ENCODE measurements at places on chromosomes 16 and 17. TPM values are rescaled to one million over a fixed set of nuclear protein-coding genes. Genes with fewer than 3 reads are reported as not detected.

- no peak for DNase-seq
Measured at GRCh38 chr17:69082696-69083095, 22.0 kb upstream of the ABCA9 start.

- DNase-seq = peak; percentile 58
Measured at GRCh38 chr16:70689035-70689969, 3.4 kb upstream of the MTSS2 start.

GRCh38 chr16:28261942-28262341 is 30.4 kb upstream of the SBK1 start:
- peak; percentile 46 for DNase-seq

GRCh38 chr17:4548721-4549531 is 6.3 kb downstream of the MYBBP1A start:
- no peak for DNase-seq

GRCh38 chr17:28357061-28357900 is at the start of gene POLDIP2:
POLDIP2 (minus strand) TSS chr17:28357527; CDS start chr17:28357448, 79 bp downstream.
- peak; percentile 92 for DNase-seq

Gene PSMB3
- total RNA-seq = 837 TPM

Gene TEX14
- total RNA-seq = 0.03 TPM

- no peak for DNase-seq
Measured at GRCh38 chr16:86681757-86682106, 103.4 kb downstream of the FOXL1 start.

Gene HSPB9
- total RNA-seq = not detected

DNA sequence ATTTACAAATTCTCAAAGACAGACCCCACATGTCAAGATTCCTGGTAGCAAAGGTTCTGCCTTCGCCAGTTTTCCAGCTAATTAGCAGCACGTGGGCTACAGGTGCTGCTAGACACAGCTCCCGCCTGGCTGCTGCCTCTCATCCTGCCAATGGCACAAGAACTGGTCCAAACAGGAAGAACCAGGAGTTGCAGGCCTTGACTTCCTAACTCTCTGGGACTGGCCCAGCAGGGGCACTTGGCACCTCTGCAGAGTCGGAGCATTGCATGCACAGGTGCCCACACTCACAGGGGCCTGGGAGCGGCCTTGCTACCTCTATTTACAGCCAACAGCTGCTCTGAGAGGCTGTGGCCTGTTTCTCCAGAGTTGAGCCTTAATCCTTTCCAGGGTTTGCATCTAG is 39.6 kb downstream of the TK2 start:
- DNase-seq = peak; percentile 29

Gene FBXO39
- total RNA-seq = not detected

Gene CD300H
- total RNA-seq = not detected

GRCh38 chr16:64089697-64090096 is 1032.2 kb downstream of the CDH11 start:
- DNase-seq = peak; percentile 44

GRCh38 chr17:28892024-28892423 is 5.5 kb downstream of the FLOT2 start:
- DNase-seq = no peak

Gene KRTAP17-1
- total RNA-seq = not detected

DNA sequence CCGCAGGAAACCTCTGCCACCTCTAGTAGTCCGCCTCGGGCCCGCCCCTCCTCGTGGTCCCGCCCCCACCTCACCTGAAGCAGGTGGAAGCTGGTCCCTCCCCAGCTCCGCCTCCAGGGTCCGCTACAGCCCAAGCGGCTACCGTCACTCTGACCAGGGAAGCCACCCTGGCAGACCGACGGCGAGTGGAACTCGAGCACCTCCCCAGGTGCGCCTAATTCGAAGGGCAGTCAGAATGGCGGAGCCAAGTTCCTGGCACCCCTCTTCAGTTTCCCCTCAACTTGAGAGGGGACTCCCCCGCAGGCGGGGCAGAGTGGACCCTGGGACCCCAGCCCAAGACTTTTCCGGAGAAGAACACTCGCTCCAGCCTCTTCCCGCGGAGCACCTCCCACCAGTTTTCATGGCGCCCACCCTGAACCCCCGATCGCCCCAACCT is 507 bp downstream of the FHOD1 start:
- peak; percentile 95 for DNase-seq

Gene MYH10
- total RNA-seq = 28.6 TPM

Gene FAM117A
- 5.2 TPM for total RNA-seq

DNA sequence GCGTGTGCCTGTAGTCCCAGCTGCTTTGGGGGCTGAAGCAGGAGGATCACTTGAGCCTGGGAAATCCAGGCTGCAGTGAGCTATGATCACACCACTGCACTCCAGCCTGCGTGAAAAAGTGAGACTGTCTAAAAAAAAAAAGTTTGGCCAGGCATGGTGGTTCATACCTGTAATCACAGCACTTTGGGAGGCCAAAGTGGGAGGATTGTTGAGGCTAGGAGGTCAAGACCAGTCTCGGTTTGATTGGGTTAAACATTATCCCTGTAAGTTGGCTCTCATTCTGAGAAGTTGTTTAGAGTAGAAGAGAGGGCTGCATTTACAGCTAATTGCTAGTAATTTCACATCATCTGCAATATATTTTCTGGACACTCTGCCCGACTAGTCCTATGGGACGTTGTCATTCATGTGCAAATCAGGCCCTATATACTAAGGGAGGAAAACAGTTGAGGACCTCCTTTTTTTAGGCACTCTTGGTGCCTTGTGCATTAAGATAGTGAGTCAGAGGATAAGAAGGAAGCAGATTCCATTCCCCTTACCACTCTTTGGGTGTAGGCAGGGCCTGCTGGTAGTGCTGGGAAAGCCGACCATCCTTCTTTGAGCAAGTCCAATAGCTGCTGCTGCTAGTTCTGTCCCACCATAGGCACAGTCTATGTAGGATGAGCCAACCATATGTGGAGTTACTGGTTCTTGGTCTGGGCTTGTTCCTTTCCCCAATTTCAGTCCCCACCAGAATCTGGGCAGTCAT is 18.7 kb downstream of the HMOX2 start:
- no peak for DNase-seq

Gene ANKRD40CL
- total RNA-seq = 0.99 TPM

- DNase-seq = peak; percentile 59
Measured at GRCh38 chr16:52492789-52493357, 54.1 kb downstream of the TOX3 start.

Gene SCARF1
- total RNA-seq = 1.3 TPM

Gene RNF222
- not detected for total RNA-seq

Gene NOD2
- not detected for total RNA-seq

DNA sequence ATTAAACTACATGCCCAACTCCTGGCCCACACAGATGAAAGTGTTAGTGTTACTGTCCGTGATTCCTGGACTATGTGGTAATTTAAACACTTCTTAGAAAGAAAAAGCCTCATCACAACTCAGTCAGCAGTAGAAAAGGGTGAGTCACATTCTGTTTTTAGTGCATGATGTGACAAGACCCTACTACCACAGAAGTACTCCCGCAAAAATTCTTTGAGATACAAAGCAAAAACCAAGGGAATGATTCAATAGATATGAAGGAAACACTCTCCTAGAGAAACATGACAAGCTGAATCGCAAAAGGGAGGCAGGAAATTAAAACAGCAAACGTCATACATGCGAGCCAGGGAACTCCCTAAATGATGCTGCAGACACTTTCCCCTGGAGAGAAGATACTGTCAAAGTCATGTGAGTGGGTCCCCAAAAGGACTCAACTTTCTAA is 14.4 kb downstream of the SNN start:
- DNase-seq = no peak

DNA sequence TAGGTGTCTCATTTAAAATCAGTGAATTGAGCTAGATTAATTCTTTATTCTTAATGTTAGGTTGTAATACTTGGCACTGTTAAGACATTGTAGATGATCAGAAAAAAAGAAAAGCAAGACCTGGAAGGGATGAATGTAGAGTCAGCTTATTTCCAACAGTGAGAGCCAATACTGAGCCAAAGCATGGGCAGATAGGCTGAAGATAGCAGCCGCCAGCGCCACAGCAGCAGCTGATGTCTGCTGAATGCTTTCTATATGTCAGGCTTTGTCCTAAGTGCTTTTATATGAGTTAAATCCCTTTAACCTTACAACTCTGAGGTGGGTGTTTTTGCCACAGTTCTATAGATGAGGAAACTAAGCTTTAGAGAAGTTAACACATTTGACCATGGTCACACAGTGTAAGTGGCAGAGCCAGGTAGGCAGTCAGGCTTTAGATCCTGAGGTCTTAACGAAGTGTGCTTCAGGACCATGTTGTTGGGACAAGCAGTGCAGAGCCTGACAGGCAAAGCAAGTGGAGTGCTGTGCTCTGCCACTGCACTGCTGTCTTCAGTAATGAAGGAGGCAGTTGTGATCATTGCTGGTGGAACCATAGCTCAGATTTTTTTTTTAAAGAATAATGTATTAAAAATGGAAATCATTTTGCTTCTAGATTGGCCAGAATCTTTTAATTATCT is 25.9 kb downstream of the TNRC6A start:
- DNase-seq = no peak

DNA sequence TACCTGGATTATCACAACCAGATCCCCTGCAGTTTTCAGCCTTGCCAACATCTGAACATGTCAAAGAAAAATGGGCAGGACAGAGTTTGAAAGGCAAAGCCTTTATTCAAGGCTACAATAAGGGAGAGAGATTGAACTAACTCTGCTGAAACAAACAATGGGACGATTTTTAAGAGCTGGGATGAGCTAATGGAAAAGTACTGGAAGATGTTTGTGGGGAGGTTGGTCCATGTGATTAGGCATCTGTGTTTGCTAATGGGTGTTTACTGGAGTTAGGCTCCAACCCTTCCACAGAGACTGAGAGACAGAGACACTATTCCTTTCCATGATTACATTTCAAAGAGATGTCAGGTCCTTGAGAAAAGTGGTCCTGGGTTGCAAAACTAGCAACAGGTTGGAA is 35.0 kb upstream of the HSBP1 start:
- DNase-seq = no peak

DNA sequence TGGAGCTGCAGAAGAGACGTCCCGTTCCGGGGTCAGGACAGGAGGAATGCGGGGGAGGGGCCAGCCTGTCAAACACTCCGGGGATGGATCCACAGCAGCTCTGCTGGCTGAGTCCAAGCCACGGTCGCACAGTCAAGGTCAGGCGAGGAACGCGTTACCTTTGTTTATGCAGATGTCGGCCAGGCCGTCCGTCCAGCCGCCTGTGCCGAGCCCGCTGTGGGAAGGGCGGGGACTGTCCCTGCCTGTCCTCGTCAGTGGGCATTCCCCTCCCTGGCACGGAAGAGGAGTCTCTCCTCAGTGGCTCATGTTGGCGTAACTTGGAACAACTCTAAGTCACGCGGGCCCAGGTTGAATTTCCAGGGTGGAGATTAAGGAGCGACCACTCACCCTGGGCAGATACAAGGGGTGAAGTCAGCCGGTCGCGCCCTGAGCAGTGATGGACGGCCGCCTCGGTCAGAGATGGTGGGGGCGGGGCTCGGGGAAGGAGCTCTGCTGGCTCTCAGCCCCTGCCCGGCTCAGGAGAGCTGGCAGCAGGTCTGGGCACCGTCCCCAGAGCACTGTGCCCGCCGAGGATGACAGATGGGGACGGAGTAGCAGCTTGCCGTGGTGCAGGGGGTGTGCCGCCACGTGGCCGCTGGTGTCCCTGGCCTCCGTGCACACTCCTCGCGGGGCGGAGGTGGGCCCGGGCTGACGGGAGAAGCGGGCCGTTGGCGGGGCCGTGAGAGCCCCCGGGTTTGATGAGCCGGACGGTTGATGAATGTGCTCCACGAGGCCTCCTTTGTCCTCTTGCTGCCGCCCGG is 7.3 kb downstream of the CACNA1H start:
- no peak for DNase-seq

- DNase-seq = no peak
Measured at GRCh38 chr16:28975158-28975599, 601 bp downstream of the SPNS1 start.

Gene PPP1R27
- 2.4 TPM for total RNA-seq

DNA sequence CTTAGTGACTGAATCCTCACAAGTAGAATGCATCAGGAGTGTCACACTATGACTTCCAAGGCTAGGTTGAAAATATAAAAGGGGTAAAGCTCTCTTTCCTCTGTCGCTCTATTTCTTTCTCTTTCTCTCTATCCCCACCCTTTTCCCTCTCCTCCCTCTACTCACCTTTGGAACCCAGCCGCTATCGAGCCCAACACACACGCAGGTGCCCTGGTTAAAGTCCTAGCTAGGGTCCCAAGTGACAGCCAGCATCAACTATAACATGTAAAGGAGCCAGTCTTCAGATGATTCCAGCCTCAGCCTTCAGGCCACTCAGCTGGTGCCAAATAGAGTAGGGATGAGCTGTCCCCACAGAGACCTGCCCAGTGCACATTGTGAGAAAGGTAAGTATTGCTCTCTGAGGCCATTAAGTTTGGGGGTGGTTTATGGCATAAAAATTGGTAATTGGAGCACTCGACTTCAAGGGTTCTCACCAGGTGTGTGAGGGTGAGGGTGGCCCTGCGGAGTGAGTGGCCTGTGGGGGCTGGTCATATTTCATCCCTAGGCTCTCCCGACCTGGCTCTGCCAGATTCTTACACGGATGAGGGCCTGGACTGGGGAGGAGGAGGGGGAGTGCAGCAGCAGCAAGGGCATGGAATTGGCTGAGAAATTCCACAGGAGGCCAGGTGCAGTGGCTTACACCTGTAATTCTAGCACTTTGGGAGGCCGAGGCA is 14.9 kb upstream of the C16orf54 start:
- no peak for DNase-seq

DNA sequence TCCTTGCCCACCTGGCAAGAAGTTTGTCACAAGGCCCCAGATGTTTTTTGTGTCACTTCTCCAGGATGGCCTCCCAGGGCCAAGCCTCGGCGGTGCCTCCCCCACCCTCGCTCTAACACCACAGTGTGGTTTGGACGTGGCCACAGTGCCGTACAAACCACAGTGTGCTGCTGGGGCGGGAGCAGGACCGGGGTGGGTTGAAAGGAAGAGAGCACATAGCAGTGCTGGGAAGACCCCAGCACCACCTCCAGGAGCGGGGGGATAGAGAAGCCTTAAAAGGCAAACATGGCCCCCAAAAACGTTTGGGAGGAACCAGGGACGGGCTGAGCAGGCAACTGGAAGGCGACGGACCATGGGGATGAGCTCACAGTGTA is 5.0 kb upstream of the BCL6B start:
- DNase-seq = no peak

GRCh38 chr16:25109643-25110042 is 1.9 kb upstream of the LCMT1 start:
- peak; percentile 77 for DNase-seq

Gene TERB1
- not detected for total RNA-seq

- DNase-seq = peak; percentile 43
Measured at GRCh38 chr17:49223517-49224197, 6.9 kb downstream of the PHOSPHO1 start.

Gene MT1F
- total RNA-seq = 5.6 TPM

GRCh38 chr17:63911041-63911635 is at the start of gene CSHL1:
CSHL1 (minus strand) TSS chr17:63911258; CDS start chr17:63911196, 62 bp downstream.
- DNase-seq = no peak

Data from HT-29 (cell line).